ENCODE measurements at places on chromosomes 12 and 14. TPM values are rescaled to one million over a fixed set of nuclear protein-coding genes. Genes with fewer than 3 reads are reported as not detected.

Gene CLEC14A
- total RNA-seq, result 47.4 TPM

Gene SERPINA10
- not detected for total RNA-seq

Gene PTPRQ
- total RNA-seq, result 13.7 TPM

Gene MIP
- not detected for total RNA-seq

Gene TULP3
- 12.5 TPM for total RNA-seq

Gene CAPZA3
- not detected for total RNA-seq

Gene RNASE2
- 3.8 TPM for total RNA-seq

Gene TSHR
- not detected for total RNA-seq

Gene POTEG
- not detected for total RNA-seq

Gene ACSM4
- not detected for total RNA-seq

Gene SLC7A8
- 8.7 TPM for total RNA-seq

Gene AKAP6
- 111 TPM for total RNA-seq

- DNase-seq, result no peak
These were observed 100.7 kb downstream of the DUSP16 start for GRCh38 chr12:12461923-12462315.

DNA sequence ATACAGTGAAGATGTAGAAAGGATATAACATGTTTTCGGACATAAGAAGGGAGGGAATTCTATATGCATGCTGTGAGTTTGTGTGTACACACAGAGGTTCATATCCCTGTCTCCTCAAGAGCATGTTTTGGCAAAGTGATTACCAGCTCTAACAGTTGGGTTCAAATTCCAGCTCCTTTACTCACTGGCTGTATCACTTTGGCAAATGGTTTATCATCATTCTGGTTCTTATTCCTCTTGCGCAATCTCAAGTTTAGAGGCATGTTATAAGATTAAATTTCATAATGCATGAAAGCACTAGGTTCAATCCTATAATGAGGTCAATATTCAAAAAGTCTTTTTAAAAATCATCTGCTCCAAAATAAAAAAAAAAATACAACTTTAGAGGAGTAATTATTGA lies 107.7 kb upstream of the LRFN5 start:
- DNase-seq, result no peak

DNA sequence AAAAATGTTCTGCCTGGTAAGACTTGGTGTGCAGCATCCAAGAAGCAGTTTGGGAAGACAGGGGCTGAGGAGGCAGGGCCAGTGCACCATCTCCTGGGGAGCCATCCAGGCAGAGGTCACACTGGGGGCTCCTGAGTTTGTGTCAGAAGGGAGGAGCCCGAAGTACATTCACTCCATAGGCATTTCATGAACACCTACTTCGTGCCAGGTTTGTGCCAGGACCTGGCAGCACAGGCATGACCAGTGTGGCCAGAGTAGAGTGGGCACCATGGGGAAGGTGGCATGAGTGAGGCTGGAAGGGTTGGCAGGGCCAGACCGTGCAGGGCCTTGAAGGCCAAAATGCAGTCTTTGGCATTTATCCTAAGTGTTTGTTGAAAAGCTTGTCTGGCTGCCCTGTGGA lies 86.5 kb upstream of the RIN3 start:
- no peak for DNase-seq

GRCh38 chr14:52266782-52267181 lies 716 bp upstream of the PTGDR start:
- DNase-seq, result no peak

DNA sequence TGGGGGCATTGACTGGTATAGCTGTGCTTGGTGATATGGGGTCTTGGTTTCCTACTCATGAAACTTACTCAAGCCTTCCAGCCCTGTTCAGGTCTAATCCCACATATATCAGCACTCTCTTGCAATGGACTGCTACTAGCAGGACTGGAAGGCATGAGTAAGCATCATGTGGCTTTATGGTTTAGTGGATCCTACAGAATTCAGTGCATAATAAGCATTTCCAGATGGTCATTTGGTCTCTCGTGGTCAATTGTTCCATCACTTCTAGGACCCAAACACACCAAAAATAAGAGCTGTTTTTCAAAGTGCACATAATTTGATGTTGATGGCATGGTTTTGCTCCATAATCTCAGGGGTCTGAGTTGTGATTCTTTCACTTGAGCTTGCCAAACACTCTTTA lies 114.4 kb downstream of the LMNTD1 start:
- no peak for DNase-seq

GRCh38 chr14:93688820-93689219 lies 99.5 kb downstream of the PRIMA1 start:
- DNase-seq, result no peak

DNA sequence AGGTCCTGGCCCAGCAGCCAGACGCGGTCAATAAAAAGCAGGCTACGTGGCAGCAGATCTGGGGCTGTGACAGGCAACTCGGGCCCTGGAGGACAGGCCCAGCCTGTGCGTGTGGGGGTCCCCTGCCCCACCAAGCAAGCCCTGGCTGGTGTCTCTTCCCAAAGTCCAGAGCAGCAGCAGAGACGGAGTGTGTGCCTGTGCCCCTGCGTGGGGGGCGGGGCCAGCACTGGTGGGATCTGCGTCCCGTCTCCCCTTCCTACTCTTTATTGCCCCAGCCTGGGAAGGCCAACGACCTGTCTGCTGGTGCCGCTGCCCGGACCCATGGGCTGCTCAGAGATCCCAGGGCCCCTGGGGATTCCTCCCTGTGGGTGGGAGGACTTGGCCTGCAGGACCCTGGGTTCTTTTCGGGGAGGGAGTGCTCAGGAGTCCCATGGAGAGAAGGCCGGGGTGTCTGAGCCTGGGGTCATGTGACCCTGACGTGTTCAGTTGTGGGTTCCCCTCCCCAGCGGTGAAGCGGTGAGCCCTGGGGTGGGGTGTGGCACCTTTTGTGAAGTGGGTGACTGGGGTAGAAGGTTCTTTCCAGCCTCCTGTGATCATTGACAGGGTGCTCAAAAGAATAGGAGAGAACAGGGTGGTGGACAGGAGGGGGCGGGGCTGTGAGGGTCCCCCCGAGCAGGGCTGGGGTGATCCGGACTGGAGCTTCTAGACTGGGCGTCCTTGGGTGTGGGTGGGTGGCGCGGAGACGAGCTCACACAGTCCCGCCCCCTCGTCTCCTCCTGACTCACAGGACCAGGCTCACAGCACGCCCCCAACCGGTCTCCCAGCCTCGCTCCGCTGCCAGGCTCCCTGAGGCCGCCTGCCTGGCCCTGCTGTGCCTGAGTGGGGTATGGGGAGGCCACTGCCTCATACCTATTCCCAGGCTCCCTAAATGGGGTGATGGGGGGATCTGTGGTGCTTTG lies 22.4 kb downstream of the ASPG start:
- DNase-seq, result peak; percentile 22

DNA sequence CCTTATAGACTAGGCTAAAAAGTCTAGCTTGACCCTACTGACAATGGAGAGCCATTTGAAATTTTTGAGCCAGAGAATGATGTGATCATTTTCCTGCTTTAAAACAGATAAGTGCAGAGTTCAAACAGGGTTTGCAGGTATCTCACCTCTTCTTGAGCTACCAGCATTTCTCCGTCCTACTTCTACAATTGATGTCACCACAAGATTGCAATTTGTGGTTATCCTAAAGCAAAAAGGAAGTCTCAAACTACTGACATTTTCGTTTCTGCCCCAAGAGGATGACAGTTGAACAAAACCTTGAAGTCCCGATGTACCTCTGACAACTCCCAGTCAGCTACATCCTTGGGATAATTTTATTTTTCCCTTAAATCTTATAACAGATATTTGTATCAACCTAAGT lies 86.7 kb downstream of the PTGER2 start:
- no peak for DNase-seq

DNA sequence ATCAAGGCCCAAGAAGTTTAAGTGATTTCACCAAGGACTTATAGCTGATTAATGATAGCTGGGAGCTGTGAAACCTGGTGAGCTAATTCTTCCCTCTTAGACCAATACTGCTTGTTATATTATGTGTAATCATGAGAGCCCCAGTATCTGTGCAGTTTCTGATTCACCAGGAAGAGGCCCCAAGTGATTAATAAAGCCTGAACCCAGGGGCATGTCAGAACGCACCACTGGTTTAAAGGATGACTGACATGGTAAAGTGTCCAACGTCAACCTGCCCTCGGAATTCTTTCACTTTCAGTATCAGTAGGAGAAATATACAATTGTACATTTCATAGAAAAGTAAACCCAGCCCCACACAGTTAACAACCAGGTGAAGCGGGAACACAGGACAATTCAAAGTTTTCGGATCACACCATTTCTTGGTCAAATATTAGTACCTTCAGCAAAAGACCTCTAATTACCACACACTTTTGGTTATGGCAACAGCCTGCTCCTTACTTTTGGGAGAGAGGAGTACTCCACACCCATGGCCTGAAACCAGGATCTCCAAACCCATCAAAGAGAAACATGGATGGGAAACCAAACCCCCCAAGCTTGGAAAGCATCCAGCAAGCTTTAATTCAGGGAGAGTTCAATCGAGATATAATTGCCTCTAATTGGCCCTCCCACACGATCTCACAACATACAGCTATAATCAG lies 28.5 kb downstream of the TMCC3 start:
- DNase-seq, result no peak

DNA sequence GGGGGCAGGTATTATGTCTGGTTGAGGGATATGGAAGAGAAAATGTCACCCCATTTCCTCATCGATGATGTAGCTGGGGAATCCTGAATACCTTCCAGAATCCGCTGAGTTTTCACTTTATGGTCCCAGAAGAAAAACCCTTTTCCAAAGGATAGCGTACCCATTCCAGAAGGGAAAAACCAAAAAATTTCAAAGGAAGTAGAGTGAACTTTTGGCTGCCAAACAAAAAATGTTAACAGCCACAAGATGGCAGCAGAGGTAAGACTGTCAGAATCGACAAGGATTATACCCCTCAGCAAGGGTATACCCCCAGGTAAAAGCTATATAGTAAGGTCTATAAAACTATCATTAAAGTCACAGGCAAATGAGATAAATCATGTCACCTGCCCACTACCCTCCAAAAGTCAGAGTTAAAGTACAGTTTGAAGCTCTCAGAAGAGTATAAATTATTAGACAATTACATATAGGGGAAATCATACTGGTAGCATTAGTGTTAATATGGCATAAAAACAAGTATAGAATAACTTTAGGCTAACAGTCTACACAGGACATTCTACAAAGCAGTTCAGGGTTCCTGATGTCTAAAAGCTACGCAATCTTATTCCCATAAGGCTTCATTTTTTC lies 18.0 kb downstream of the ACIN1 start:
- DNase-seq, result no peak

DNA sequence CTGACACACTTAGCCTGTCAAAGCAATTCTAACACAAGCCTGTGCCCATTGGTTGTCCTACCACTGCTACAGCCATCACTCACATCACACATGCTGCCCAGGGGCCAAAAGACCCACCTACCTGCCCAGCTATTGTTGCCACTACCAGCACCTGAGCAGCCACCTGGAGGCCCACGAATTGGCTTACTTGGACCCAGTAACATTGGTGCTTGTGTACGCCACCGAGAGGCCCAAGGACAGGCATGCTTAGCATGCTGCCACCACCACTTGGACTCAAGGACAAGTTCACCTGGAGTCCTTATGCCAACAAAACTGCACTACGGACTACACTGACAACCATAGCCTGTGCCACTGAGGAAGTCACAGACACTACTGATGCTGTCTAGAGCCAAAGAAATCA lies 221.1 kb downstream of the SLC38A4 start:
- no peak for DNase-seq

GRCh38 chr14:34235643-34236300 lies 226.3 kb downstream of the SPTSSA start:
- DNase-seq, result no peak

DNA sequence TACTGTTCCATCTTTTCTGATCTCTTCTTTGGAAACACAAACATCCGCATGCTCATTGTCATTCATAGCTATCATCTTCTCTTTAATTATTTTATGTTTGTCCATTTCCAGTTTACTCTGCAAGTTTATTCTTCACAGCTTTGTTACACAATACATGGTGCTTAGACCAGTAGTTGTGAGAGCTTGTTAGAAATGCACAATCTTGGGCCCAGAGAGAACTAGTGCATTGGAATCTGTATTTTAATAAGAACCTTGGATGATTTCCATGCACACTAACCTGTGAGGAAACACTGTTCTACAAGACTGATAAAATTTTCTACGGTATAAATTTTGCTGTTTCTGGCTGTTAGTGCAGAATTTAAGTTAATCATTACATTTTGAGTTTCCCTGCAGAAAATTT lies 59.3 kb upstream of the SLC2A13 start:
- no peak for DNase-seq

GRCh38 chr12:45303945-45304344 lies 88.0 kb downstream of the ANO6 start:
- DNase-seq, result no peak

GRCh38 chr12:89236237-89236636 lies 116.1 kb downstream of the DUSP6 start:
- no peak for DNase-seq

- DNase-seq, result no peak
These were observed 7.0 kb downstream of the CCDC63 start for GRCh38 chr12:110853836-110854235.

DNA sequence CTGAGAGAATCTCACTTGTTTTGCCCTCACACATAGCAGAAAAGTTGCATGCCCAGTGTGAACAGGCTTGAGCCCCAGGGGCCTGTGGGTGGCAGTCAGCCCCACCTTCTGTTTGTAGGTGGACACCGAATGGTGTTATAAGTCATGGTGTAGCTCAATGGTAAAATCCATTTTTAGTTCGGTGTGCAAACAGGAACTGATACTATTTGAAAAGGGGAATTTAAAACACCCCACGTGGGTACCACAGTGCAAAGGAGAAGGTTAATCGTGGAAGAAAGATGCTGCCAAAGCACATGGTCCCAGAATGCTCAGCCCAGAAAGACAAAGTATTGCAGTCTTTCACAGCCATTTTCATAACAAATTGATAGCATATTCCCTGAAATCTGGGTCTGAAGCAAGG lies 71.8 kb upstream of the GZMB start:
- no peak for DNase-seq

DNA sequence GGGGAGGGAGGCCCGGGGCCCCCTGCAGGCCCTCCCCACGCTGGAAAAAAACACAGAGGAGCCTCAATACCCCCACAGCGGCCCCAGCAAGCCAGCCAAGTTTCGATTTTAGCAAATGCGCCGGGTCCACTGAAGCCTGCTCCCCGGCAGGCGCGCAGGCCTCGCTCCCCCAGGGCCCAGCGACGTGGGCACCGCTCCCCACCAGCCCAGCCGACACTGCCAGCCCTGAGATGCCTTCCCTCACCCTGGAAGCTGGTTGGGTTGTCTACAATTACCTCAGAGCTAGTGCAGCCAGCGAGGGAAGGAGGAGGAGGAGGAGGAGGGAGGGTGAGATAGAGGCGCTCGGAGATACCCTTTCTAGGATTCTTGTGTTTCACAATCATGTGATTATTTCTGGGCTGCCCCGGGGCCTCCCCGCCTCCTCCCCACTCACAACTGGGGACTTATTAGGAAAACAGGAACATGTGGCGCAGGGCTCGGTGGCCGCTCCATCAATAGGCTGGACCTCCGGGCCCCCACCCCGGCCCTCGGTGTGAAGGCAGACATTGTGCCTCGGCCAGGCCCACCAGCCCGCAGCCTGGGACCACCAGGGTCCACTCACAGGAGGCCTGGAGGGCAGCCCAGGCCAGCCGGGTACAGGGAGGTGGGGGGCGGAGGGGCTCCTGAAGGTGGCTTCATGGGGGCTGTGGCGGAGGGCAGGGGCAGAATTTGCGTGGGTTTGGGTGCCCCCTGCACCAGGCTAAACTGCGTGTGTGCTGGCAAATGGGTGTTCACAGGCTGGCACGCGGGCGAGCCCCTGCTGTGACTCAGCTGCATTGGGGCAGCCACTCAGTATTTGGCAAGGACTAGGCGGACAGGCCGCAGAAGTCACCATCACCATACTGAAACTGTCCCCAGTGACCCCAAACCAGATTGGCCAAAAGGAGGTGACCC lies 109.9 kb downstream of the NCOR2 start:
- peak; percentile 86 for DNase-seq
